Left lung (tissue), 14 donors: ENCODE measurements at places on chromosomes 1 and 21. TPM values are rescaled to one million over a fixed set of nuclear protein-coding genes. Genes with fewer than 3 reads are reported as not detected.
A peak's percentile ranks its signal among the peaks of the same experiment; 100 is the strongest.

DNA sequence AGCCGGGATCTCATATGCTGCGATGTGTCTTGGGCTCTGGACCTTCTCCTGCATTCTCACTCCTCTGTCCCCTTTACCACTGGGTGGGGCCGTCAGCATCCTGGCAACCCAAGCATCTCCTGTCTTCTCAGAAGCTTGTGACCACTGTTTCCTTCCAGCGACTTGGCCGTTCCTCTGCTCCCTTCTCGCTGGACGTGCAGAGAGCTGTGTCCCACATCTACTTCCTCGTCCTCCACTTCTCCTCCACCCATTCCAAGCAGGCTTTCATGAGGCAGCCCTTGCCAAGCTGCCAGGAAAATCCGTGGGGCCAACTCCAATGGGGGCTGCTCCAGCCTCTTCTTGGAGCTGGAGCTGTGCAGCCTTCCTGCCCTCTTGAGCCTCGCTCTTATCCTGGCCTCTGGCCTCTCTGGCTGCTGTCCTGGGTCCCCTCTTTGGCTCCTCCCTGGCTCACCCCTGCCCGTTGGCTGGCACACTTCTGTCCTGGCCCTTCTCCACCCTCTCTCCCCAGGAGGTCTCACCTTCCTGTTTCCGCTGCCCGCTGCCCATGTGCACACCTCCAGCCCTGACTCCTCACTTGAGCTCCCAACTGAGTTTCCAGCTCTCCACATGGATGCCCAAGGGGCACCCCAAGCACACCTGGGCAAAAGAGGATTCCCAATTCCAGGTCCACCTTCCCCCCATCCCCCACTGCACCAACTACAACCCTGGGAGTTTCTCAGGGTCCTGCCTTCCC lies 8.7 kb downstream of the FAM131C start:
- H3K36me3 ChIP-seq: no peaks in the 10 kb centered on the region
- no peak overlapping the region for H3K4me3 ChIP-seq
- no peak for DNase-seq
- no peaks in the 10 kb centered on the region for H3K4me1 ChIP-seq
- H3K27me3 ChIP-seq: peaks cover 13% of the 10 kb centered on the region
- H3K27ac ChIP-seq: no peak overlapping the region

GRCh38 chr1:11337580-11338073 lies 64.6 kb downstream of the UBIAD1 start:
- H3K27ac ChIP-seq: no peak overlapping the region
- no peaks in the 10 kb centered on the region for H3K4me1 ChIP-seq
- peak; percentile 79 for DNase-seq
- no peak overlapping the region for H3K4me3 ChIP-seq
- H3K27me3 ChIP-seq: peaks cover 49% of the 10 kb centered on the region

GRCh38 chr21:37842163-37842919 lies 73.9 kb downstream of the KCNJ6 start:
- H3K27ac ChIP-seq: no peak overlapping the region
- H3K27me3 ChIP-seq: no peaks in the 10 kb centered on the region
- no peak overlapping the region for H3K4me3 ChIP-seq
- H3K4me1 ChIP-seq: no peaks in the 10 kb centered on the region
- DNase-seq: no peak

- peaks cover 22% of the 10 kb centered on the region for H3K4me1 ChIP-seq
- peak overlapping the region; percentile 65 for H3K27ac ChIP-seq
- no peaks in the 10 kb centered on the region for H3K36me3 ChIP-seq
- H3K4me3 ChIP-seq: no peak overlapping the region
- DNase-seq: no peak
- no peaks in the 10 kb centered on the region for H3K27me3 ChIP-seq
Observed at GRCh38 chr1:27027575-27028250, 15.1 kb upstream of the TENT5B start.

DNA sequence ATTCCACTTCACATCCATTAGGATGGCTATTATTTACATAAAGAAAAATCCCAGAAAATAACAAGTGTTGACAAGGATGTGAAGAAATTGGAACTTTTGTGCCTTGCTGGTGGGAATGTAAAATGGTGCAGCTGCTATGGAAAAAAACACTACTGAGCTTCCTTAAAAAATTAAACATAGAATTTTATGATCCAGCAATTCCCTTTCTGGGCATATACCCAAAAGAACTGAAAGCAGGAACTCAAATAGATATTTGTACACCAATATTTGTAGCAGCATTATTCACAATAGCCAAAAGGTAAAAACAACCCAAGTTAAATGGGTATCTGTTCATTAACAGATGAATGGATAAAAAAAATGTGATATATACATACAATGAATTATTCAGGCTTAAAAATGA lies 45.6 kb downstream of the WNT2B start:
- no peak overlapping the region for H3K4me3 ChIP-seq
- H3K27ac ChIP-seq: no peak overlapping the region
- peaks cover 4% of the 10 kb centered on the region for H3K36me3 ChIP-seq
- H3K4me1 ChIP-seq: no peaks in the 10 kb centered on the region
- no peaks in the 10 kb centered on the region for H3K27me3 ChIP-seq
- DNase-seq: no peak

- no peaks in the 10 kb centered on the region for H3K4me1 ChIP-seq
- no peak overlapping the region for H3K4me3 ChIP-seq
- H3K27ac ChIP-seq: no peak overlapping the region
- no peak for DNase-seq
- H3K27me3 ChIP-seq: peaks cover 6% of the 10 kb centered on the region
Observed at GRCh38 chr1:3029481-3029961, 8.3 kb downstream of the ACTRT2 start.

DNA sequence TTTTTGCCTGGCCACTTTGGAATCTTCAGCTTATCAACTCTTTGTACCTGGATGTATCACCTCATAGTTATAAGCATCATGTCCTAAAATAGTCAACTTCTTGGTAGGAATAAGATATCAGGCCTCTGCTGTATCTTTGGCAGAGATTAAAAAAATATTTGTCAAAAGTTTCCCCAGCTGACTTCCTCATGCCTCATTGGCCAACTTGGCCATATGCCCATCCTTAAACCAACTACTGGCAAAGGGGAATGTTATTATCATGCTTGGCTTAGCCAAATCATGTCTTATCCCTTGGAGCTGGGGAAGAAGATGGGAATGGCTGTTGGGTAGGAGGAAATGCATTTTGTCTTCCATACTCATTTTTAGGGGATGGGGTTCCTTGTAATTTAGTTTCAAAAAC lies 23.4 kb downstream of the NFASC start:
- H3K36me3 ChIP-seq: no peaks in the 10 kb centered on the region
- H3K4me1 ChIP-seq: no peaks in the 10 kb centered on the region
- no peak overlapping the region for H3K27ac ChIP-seq
- DNase-seq: no peak
- H3K4me3 ChIP-seq: no peak overlapping the region
- H3K27me3 ChIP-seq: peaks cover 22% of the 10 kb centered on the region

DNA sequence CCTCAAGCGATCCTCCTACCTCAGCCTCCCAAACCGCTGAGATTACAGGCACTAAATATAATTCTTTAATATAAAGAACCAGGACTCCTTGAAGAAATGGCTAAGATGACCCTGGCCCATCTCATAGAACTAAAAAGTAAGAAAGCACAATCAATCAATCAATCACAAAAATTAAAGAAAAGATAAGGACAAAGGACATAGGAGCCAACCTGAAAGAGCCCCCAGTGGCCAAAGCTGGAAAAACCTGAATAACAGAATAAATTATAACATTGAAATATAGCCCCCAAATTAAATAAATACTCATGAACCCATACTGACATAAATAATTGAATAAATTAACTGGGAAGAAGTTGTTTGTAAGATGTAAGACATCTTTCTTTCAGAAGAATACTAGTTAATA lies 8.9 kb downstream of the NUP210L start:
- no peak overlapping the region for H3K4me3 ChIP-seq
- no peaks in the 10 kb centered on the region for H3K36me3 ChIP-seq
- no peaks in the 10 kb centered on the region for H3K4me1 ChIP-seq
- H3K27me3 ChIP-seq: no peaks in the 10 kb centered on the region

DNA sequence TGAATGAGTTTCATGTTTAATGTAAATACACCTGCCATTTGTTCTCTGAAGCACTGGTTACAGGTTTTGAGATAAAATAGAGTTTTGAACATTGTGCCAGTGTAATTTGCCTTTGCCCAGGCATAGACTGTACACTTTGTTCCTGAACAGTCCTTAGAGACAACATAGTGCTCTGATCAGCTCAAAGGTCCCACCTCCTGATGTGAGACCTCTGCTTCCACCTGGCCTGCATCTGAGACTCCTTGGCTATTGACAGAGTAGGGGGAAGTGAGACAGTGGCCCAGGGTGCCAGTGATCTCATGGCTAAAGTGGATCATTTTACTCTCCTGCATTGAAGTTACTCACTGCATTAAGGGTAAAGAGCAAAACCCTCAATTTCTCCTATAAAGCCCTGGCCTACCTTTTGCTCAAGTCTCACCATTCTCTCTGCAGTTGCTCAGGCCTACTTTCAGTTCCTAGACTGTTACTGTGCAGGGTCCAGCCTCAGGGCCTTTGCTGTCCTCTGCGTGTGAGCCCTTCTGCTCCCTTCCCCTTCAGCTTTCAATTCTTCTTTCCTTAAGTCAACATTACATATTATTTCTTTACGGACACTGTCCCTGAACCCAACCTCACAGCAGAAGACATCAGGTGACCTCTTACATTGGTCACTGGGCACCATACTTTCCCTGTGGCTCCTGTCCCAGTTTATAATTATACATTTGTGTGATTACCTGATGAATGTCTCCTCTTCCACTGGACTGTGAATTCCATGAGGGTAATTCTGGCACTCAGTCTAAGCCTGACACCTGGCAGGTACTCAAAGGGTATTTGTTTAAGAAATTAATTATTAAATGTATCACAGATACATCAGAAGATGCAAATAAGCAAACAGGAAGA lies 142.9 kb downstream of the ROR1 start:
- no peak overlapping the region for H3K4me3 ChIP-seq
- no peak for DNase-seq
- H3K27me3 ChIP-seq: no peaks in the 10 kb centered on the region
- H3K27ac ChIP-seq: no peak overlapping the region

DNA sequence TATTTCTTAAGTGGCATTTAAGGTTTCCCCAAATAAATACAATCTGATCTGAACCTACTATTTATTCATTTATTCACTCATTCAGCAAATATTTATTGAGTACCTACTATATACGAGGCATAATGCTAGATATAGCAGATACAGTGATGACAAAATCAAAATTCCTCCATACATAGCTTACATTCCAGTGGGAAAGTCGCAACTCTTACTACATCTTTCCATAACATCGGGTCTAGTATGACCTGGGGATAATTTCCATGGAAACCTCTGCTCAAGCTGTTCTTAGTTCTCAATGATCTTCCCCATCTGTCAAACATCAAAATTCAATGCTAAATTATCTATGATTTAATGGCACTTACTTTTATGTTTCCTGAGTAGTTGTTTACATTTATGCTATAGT lies 70.8 kb upstream of the PRKACB start:
- no peaks in the 10 kb centered on the region for H3K4me1 ChIP-seq
- peaks cover 11% of the 10 kb centered on the region for H3K27me3 ChIP-seq
- H3K27ac ChIP-seq: no peak overlapping the region
- no peak overlapping the region for H3K4me3 ChIP-seq
- H3K36me3 ChIP-seq: no peaks in the 10 kb centered on the region

- H3K4me3 ChIP-seq: no peak overlapping the region
- no peak overlapping the region for H3K27ac ChIP-seq
Observed at GRCh38 chr1:40014253-40014706, 26.2 kb upstream of the CAP1 start.

The EFHD2 gene
- 107 TPM for total RNA-seq

The CA6 gene
- not detected for total RNA-seq

The RCAN3 gene
- total RNA-seq: 14.9 TPM

The CSF3R gene
- 63.8 TPM for total RNA-seq
